ENCODE measurements at places on chromosomes 11 and 22. TPM values are rescaled to one million over a fixed set of nuclear protein-coding genes. Genes with fewer than 3 reads are reported as not detected.

The TTC36 gene
- 3.0 TPM for total RNA-seq

DNA sequence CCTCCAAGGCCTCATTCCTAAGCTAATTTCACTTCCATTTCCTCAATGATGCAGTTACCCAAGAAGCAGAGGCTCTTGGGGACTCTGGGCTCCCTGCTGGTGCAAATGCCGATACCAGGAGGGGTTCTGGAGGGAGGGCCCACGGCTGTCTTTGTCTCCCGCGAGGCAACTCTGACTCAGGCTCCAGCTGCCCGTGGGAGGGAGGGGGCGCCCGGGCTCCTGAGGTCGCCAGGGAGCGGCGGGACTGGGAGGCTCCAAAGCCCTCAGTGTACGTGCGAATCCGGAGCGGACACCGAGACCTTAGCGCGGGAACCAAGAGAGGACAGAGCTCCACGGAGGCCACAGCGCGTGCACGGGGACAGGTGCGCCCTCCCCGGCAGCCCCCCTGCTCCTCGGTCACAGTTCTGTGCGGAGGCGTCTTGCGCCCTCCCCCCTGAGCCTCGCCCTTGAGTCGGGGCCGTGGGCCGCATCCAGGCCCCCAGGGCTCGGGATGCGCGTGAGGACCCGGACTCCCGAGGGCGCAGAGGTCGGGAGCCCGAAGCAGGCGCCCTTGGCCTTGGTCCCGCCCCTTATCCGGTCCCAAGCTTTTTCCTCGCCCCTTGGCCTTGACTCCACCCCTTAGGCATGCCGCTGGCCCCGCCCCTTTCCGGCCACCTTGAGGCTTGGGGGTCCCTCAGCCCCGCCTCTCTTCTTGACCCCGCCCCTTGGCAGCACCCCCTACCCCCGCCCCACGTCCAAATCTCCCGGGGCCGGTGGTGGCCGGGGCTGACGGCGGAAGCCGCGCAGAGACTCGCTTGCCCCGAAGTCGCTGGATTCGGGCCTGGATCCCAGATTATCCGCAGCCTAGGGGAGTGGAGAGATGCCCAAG, 4.7 kb upstream of the SHISA8 start:
- peaks cover 31% of the 10 kb centered on the region for H3K4me1 ChIP-seq
- peaks cover 34% of the 10 kb centered on the region for H3K27me3 ChIP-seq
- H3K27ac ChIP-seq = no peak overlapping the region

The CLTCL1 gene
- 12.5 TPM for total RNA-seq

The ARHGAP20 gene
- 1.6 TPM for total RNA-seq

The TRIM68 gene
- total RNA-seq = 16.6 TPM
